GM12878 (cell line): ENCODE measurements at places on chromosomes 2 and 18.

DNA sequence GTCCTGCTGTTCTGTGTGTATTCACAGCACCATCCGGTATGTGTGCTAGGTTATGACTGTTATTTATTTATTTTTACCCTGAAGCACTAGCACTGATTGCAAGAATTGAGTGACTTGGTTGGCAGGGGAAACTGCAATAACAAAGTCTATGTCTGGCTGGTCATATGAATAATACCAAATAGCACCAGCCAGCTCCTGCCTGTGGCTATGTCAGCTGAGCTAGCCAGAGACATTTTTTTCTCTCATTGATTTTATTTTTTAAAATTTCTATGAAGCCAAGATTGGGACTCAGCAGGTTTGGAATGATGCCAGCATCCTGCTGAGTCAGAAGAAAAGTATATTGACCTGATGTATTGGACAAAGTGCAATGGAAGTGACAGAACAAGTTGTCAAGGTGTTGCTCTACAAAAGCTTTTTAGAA lies 188.5 kb upstream of the CDH2 start:
- DNase-seq = no peak

DNA sequence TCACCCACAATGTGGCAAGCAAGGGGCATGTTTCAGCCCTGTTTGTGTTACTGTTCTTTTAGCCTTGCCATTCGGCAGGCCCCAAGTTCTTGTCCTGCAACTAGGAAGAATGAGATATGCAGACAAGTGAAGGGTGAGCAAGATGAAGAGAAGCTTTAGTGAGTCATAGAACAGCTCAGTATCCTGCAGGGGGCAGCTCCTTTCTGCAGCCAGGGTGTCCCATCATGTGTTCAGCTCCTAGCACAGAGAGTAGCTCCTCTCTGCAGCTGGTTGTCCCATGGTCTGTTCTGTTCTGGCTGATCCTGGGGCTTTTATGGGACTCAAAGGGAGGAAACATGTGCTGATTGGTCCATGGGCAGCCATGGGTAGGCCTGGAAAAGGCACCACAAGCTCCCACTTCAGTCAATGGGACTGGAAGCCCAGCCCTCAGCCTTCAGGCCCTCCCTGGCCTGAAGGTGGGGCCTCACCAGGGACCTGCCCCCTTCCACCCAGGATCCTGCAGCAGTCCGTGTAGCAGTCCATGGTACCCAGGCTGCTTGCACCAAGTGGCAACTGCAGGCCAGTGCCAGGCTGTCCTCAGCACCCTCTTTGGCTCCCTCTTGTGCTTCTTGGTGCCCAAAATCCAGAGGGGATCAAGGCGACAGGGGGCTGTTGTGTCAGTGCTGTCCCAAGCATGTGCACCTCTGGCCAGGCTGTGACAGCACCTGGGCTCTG lies 326.4 kb downstream of the NR4A2 start:
- DNase-seq = no peak

GRCh38 chr2:161417438-161418274 lies 1.6 kb downstream of the TBR1 start:
- no peak for DNase-seq

GRCh38 chr18:58051765-58052460 lies 7.9 kb downstream of the NEDD4L start:
- DNase-seq = no peak

- DNase-seq = no peak
Measured at GRCh38 chr2:106547164-106547903, 60.2 kb downstream of the CD8B2 start.

GRCh38 chr2:8319219-8319618 lies 362.6 kb upstream of the ID2 start:
- DNase-seq = no peak

GRCh38 chr18:60404486-60405085 lies 32.0 kb upstream of the MC4R start:
- no peak for DNase-seq

DNA sequence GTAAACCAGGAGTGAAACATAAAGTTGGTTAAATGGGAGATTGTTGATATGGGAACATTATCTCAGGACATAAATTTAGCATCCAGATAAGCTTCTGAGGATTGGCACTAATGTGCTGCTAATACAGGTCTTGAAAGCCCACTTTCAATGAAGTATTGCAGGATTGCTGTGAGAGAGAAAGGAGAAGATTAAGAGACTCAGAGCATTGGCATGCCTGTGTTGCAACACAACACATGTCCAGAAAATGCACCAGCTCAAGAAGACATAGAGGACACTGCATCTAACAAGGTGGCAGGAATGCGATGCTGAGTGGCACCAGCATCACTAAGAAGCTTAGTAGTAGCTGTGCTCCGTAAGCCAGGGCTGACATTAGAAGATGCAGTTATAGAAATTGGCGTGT lies 728.9 kb downstream of the SUCLG1 start:
- no peak for DNase-seq

DNA sequence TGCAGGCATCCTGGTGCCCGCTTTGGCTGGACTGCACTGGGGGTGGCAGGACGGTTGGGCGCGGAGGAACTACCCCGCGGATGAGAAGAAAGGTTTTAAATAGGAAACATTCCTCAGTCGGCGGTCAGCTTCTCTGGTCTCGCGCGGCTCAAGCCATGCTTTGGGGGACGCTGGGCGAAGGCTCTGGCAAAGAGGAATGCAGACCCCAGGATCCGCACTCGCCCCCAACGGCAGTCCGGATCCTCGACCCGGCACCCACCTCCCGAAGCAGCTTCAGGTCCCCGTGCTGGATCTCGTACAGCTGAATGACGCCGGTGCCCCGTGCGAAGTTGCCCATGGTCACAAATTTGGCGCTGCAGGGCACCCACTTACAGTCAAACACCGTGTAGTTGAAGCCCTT lies 686 bp upstream of the PNO1 start:
- DNase-seq = no peak

GRCh38 chr2:195932-196331 lies 67.9 kb downstream of the SH3YL1 start:
- DNase-seq = no peak

GRCh38 chr2:161265874-161266273 lies 42.4 kb upstream of the PSMD14 start:
- DNase-seq = no peak

DNA sequence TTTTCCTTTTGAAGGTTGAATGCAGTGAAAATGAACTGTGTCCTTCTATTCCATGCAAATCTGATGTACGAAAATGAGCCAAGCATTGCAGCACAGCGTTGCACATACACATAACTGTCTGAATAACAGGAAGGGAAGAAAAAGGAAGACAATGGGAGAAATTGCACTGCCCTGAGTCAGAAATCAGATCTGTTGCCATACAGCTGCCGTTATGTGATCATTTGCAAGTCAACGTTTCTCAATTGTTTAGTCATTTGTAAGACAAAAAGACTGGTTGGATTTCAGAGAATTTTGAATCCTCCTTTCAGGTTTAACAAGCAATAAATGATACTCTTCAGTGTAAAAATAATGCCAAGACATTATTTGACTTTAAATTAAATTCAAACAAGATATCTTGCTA lies 284.1 kb downstream of the DSEL start:
- no peak for DNase-seq

- no peak for DNase-seq
Measured at GRCh38 chr2:219552382-219553167, 8.7 kb downstream of the TMEM198 start.

DNA sequence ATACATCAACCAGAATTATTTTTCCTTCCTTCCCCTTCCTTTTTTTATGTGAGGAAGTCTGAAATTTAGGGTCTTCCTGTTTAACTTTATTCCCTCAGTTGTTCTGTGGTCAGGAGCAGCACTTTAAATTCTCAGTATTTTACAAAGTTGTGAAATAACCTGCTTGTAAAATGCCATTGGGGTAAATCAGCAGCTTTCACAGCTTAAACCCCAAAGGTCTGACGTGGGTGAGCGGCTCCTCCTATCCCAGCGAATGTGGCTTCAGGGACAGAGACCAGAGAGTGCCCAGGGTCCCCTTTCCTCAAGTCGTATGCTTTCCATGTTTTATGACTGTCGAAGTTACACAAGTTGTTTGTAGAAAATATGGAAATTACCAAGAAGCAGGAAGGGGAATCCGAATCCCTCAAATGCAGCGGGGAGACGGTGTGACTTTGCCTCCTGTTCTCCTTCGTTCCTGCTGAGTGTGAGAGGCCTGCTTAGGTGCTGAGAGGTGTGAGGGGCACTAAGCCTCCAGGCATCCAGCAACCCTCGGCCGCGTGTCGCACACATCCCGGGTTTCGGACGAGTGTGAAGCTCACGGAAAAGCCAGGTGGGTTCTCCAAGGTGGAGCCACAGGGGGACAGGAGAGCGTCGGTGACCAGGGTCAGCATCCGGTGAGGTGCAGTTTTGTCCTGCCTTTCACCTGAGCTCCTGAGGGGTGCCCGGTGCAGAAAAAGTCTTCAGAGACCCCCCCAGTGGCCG lies 10.8 kb upstream of the KCNG2 start:
- DNase-seq = no peak
